ENCODE measurements at places on chromosomes 12 and 14.
A peak's percentile ranks its signal among the peaks of the same experiment; 100 is the strongest.

DNA sequence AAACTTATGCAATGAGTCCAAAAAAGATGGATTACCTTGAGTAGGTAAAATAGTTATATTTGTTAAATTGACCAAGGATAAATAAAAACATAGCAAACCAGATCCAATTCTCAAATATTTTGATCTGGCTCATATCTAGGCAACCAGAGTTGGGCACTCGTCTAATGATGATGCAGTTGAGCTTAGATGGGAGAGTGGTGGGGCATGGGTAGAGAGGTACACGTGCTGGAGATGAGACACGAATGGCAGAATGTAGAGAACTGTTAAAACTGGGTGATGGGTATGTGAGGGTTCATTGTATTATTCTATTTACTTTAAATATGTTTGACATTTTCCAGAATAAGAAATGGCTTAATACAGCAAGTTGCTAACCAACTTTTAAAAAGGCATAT, 7.6 kb upstream of the RNF34 start:
- no peak for DNase-seq

DNA sequence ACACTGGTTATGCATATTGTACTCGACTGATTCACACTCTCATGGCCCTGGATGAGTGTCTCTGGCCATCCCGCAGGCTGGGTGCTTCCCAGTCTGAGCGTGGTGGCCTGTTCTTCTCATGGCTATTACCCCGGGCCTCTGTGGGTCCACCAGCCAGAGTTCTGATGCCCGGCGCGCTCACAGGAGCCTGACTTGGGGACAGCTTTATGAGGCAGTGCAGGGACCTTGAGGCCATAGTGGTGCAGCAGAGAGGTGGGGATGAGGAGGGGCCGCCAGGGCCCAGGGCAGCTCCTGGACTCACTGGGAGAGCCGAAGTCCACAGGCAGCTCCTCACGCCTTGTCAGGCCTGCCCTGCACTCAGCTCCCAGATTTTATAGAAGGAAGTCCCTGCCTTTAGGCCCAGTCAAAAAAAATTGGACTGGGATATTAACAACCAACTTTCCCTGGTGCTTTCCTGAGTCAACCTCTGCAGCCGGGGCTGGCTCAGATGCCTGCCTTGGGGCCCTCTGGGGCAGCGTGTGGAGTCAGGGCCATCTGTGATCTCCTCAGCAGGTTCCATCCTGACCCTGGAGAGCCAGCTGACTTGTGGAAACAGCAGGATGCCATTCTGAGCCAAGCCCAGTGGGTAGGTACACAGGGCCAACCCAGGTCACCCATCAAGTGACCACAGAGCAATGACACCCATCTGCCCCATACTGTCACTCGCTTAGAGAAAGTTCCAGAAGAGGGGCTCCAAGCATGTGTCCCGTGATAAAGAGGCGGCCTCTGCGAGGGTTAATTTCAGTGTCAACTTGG, 89.4 kb upstream of the DIO3 start:
- DNase-seq, result no peak

DNA sequence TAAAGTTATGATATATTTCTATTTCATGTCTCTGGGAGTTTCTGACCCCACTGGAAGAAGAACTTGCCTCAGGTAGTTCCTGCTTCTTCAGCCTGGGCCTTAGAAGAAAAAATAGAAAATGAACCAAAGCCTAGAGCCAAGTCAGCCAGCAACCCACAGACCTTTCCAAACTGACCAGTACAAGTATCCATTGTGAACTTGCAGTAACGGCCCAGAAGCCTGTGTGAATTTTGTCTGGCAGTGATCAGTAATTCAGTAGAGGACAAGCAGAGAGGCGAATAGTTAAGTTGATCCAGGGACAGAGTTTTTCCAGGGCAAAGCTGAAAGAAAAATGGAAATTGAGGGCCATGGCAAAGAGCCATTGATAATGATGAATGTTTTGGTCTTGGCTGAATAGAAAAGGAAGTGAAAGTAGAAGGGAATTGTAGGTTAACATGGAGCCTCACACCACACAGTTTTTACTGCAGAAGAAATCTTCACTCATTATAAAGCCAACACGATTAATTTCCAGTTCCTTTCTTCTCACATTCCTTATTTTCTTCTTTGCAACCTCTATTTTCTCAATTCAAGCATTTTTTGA, 311.8 kb downstream of the BTG1 start:
- no peak for DNase-seq

DNA sequence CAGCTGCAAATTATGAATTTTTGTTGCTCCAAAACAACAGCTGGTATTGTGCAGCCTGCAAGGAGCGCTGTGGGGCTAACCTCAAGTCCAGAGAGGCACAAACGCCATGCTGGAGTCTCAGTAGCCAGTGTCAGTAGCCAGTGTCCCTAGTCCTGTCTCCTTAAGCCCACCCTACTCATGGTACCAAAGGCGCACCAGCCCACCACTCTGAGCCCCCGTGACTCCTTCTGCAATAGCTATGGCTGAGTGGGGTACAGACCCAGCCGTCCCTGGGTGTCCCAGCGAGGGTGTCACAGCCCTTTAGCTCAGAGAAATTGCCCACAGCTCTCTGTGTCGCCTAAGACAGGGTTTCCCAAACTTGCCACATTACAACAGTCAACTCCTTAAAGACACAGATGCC, 65.2 kb downstream of the ARL6IP4 start:
- DNase-seq, result no peak

DNA sequence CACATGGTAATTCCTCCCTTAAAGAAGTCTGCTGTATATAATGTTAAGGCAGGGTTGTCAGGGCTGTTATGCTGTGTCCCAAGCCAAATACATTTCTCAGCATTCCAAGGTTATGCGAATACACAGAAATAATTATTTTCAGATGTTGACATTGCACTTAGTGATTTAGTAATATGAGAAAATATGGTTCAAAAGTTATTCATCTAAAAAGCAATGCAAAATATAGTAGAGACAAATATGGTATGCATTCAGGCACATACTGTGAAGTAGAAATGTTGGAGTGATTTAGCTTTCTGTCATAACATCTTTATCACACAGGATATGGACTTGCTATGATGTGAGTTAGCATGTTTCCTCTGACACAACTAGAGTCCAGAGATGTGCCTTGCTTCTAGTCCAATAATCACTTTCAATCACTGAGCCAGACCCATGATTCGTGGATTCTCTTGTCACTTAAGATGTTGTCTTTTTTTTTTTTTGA, 70.0 kb downstream of the PDE3A start:
- DNase-seq, result no peak

DNA sequence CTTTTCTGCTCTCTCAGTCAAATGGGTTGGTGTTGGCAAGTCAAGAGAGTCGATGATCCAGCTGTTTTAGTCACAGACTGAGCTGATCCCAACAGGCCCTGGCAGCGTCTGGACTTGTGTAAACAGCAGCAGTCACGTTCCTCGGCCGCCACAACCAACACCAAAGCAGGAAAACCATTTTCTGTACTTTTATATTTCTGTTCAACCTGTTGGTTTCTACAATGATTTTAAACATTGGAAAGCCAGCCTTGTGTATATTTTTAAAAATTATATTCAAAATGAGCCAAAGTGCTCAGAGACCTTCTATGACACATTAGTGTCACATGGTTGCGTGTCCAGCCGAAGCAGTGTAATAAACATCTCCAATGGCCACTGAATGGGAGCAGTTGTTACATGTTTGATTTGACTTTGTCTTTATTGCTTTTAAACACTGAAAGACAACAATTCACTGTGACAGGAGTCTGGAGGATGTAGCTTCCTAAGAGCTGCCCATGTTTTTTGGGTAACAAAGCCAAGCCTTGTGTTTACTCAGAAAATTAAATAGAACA, 5.9 kb upstream of the SIVA1 start:
- DNase-seq, result no peak

DNA sequence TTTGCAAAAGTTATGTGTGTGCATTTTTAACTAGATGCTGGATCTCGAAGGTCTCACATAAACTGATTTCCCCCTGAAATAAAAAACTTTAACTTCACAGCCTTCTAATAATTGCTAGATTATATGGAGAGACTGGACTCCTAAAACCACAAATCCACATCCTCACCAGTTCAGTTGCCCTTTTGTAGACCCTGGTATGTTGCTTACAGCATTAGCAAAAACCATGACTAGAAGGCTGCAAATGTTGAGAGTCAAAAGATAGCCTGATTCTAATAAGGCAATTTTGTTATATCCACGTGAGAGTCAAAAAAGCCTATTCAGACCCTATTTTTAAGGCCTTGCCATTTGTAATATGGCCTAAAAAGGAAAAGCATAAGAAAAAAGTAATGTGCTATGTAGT, 37.4 kb downstream of the RASSF8 start:
- no peak for DNase-seq

DNA sequence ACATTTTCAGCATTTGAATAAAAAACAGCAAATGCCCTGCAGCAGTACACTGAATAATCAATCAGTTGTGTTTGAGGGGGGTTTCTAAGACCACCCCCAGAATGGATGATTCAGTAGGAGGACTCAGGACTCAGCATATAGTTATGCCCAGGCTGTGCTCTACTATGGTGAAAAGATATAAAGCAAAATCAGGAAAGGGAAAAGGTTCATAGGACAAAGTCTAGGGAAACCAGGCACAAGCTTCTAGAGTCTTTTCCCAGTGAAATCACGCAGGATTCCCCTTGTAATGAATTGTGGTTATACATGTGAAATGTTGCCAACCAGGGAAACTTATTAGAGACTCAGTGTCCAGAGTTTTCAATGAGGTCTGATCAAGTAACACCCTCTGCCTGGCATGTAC, 25.0 kb upstream of the SLC17A8 start:
- DNase-seq, result no peak

DNA sequence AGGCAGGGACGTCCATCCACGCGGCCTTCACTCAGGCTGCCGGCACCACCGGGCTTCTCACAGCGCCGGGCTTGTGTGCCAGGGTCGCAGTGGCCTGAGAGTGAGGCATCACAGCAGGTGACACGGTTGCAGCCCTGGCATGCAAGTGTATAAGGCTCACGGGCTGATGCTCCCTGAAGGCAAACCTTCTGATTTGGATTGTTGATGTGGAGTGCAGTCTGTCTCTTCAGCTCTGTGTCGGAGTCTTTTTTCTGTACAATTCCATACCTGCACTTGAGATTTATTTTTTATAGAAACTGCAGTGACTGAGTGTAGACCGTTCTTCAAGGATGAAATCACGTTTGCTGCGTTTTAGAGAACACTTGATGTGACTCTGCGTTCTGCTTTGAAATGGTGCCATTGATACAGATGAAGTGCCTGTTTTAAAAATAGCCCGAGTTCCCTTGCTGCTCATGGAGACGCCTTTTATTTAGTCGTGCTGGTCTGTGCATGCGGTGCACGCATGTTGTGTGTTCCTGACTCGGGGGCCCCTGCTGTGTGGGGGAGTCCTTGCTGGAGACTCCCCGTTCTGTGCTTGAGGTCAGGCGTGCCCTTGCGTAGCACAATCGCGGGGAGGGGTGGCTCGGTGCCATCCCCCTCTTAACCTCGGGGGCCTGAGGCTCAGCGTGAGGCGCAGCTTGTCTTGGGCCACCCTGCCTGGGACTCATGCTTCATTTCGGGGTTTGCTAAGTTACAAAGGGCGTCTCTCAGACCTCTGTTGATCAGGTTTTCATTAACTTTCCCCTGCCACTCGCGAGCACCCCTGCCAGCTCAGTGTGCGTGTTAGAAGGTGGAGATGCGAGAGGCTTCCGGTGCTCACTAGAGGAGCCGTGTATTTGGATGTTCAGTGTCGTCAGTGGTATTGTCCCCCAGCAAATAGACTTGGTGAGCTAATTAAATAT, 21.6 kb upstream of the AMN start:
- no peak for DNase-seq

GRCh38 chr14:68522510-68523325, 270.1 kb downstream of the ZFP36L1 start:
- no peak for DNase-seq

DNA sequence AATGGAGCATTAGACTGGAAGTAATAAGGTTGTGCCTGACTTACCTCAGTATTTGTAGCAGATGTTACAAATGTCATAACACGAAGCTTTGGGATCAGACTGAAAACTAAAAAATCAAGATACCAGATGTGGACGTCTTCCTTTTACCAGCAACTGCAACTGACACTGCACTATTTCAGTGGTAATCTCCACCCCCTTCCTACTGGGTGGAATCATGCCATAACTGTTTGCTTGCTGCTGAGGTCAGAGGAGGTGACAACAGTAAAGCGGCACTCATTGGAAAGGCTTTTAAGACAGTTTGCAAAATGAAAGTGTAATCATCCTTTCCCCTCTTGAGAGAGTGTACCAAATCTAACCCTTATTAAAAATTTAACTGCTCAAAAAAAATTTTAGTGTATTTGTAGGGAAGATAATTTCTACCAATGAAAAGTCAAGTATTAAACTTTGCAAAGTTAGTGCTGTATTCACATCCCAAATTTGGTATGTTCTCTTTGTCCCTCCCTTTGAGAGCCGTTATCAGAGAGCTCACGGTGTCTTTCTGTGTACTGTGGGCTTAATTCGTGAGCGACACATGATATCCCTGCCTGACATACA, 420.7 kb downstream of the NPAS3 start:
- DNase-seq, result peak; percentile 63

GRCh38 chr12:94336211-94336925, 123.3 kb downstream of the CEP83 start:
- DNase-seq, result peak; percentile 11

GRCh38 chr12:21239866-21240265, 94.9 kb downstream of the SLCO1A2 start:
- no peak for DNase-seq

- DNase-seq, result no peak
Observed at GRCh38 chr14:31026077-31026449, at the start of gene STRN3. Gene STRN3, minus strand, starts transcription at chr14:31026379. Its CDS starts 194 bp downstream, at chr14:31026185.

DNA sequence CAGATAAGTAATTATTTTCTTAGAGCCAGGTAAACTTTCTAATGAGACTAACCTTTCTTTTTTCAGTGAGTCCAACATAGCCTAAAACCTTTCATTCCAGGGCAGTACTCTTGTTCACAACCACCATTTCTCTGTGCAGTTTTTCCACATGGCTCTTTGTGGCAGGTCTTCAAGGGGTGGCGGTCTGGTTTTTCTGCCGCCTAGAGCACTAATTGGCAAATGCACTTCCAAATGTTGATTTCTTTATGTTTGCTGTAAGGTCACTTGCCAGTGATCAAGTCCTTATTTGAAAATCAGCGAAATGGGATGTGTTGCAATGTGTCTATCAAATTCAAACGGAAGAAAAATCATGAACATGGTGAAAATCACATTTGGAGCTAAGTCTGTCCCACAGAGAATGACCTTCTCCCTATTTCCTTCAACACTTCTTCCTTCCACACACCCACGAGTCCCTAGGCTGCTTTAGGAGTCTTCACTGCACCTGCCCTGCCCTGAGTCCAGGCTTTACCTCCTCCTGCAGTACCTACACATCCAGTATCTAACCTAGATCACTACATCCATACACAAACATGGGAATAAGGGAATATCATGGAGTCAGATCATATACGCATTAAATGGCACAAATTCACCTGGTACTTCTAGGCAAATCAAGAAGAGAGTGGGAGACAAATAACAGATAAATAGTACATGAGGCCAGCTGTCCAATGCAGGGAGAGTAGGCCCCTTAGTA, 1.9 kb downstream of the SRGAP1 start:
- no peak for DNase-seq

DNA sequence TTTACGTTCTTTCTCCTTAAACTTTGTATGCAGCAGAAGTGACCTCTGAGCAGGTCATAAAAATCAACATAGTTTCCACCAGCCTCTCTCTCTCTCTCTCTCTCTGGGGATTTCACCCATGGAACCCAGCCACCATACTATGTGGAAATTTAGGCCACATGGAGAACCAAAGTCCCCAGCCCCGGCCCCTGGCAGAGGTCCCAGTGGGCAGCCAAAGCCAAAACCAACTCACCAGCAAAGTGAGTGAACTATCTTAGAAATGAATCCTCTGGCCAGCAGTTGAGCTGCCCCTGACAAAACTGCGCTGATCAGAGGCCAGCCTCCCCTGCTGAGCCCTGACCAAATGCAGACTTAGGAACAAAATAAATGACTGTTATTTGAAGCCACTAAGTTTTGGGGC, 9.2 kb downstream of the DUSP6 start:
- no peak for DNase-seq

- no peak for DNase-seq
Observed at GRCh38 chr12:66633676-66634075, 45.2 kb downstream of the GRIP1 start.
